ENCODE measurements at places on chromosomes 13 and 19.

- no peak for DNase-seq
These were observed 8.3 kb upstream of the ZNF14 start for GRCh38 chr19:19741184-19741583.

DNA sequence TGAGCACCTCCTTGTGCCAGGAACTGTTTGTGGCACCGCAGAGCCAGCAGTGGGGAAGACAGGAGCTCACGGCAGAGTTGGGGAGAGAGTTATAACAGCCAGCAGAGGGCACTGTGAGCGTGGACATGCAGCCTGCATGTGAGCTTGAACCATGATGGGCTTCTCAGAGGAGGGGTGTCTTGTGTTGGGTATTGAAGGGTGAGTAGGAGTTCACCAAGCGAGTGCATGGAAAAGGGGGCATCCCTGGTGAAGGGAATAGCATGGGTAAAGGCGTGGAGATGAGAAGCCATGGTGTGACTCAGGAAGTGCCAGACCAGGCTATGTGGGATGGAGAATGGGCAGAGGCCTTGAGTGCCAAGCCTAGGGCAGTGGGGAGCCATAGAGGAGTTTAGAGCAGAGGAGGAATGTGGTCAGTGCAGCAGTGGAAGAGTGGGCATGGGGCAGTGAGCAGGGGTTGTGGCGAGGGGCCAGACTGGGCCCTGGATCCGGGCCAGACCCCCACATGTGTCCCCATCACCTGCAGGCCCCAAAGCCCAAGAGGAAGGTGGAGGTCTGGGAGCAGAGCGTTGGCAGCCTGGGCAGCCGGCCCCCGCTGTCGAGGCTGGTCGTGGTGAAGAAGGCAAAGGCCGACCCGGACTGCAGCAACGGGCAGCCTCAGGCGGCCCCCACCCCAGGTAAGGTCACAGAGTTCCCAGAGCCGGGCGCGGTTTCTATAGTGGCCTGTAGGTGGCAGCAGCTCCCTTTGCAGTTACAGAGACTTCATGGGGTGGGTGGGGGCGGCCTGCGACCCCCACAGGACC, 11.8 kb upstream of the SHD start:
- no peak for DNase-seq

DNA sequence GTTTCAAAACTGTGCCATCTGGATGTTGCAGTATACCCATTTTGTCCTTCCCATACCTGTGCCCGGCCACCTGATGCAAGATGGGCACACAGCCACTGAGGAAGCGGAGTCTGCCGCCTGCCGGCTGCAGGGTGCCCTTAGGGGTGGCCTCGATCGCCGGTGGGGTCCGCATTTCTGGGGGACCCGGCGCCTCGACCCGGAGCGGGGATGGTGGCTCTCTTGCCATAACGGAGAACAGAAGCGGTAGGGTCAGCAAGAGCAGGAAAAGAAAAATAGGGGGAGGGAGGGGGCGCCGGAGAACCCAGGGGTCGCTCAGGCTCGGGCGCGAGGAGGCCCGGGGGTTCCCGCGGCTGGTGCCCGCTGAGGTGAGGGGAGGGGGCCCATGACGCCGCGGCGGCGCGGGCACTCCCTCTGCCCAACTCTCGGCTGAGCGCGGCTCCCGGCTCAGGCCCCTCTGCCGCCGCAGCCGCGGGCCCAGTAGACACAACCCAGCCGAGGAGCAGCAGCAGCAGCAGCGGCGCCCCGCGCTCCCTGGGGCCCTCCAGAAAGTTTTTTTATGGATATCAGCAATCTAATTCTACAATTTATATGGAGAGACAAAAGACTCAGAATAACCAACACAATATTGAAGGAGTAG, 13.8 kb upstream of the CYP4F2 start:
- no peak for DNase-seq

DNA sequence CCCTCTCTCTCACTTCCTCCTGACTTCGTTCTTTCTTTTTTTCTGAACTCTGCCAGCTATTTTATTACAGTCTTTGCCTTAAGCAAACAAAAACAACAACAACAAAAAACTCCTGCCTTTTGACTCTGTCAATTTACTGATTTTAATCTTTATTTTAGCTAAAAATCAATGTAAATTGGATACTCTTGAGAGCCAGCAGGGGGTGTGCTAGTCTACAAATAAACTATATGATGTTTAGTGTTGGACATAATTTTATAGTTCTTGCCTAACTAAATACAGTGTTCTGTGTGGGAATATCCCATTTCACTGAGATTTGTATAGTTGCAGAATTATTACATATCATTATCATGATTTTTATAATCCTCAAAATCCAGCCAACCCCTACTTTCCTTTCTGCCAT, 1199.9 kb upstream of the SPRY2 start:
- no peak for DNase-seq

- no peak for DNase-seq
These were observed 277.6 kb upstream of the KLHL1 start for GRCh38 chr13:70385852-70386251.

- DNase-seq = no peak
These were observed 111.9 kb downstream of the KCNRG start for GRCh38 chr13:50126993-50127725.

DNA sequence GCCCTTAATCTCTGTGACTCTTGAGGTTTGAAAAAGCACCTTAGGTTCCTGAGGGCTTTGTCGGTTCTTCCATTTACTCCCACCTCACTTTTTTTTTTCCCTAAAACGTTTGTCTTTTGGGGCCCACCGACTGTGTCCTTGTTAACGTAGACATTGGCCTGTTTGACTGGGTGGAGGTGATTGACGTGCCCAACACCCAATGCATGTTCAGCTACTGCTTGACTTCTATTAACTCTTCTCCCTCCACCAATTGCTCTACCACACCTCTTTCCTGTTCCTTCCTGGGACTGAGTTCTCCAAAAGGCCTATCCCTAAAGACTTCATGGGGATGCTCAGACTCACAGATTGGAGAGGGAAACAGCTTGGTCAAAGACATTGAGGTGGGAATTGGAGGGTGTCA, 17.3 kb downstream of the CKM start:
- DNase-seq = no peak

- DNase-seq = no peak
These were observed 6.4 kb downstream of the KLF16 start for GRCh38 chr19:1856698-1857603.

- no peak for DNase-seq
These were observed 738.3 kb upstream of the GPC6 start for GRCh38 chr13:92488249-92488852.

GRCh38 chr19:15124572-15125231, 17.5 kb downstream of the SYDE1 start:
- no peak for DNase-seq

GRCh38 chr13:59145381-59145780, 1018.3 kb downstream of the DIAPH3 start:
- DNase-seq = no peak

- no peak for DNase-seq
These were observed 2.5 kb downstream of the RABAC1 start for GRCh38 chr19:41956621-41957020.

- DNase-seq = no peak
These were observed 2.1 kb upstream of the NLRP7 start for GRCh38 chr19:54949412-54949811.

- DNase-seq = no peak
These were observed 7.7 kb downstream of the ATP4B start for GRCh38 chr13:113650275-113650674.

GRCh38 chr13:32783067-32783466, 196.8 kb downstream of the PDS5B start:
- no peak for DNase-seq

GRCh38 chr13:102944821-102945220, 99.0 kb downstream of the ERCC5 start:
- no peak for DNase-seq

DNA sequence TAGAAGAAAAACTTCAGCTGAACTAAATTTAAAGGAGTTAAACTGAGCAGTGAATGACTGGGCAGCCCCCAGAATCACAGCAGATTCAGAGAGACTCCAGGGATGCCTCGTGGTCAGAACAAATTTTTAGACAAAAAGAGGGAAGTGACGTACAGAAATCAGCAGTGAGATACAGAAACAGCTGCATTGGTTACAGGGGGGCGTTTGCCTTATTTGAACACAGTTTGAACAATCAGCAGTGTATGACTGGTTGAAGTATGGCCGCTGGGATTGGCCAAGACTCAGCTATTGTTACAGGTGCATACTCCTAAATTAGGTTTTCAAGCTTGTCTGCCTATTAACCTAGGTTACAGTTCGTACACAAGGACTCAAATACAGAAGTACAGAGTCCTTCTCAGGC, 2.2 kb upstream of the SPRYD7 start:
- no peak for DNase-seq

GRCh38 chr13:48126944-48127830, 32.3 kb upstream of the MED4 start:
- no peak for DNase-seq

- no peak for DNase-seq
These were observed 453.5 kb downstream of the TDRD3 start for GRCh38 chr13:60850526-60850925.

DNA sequence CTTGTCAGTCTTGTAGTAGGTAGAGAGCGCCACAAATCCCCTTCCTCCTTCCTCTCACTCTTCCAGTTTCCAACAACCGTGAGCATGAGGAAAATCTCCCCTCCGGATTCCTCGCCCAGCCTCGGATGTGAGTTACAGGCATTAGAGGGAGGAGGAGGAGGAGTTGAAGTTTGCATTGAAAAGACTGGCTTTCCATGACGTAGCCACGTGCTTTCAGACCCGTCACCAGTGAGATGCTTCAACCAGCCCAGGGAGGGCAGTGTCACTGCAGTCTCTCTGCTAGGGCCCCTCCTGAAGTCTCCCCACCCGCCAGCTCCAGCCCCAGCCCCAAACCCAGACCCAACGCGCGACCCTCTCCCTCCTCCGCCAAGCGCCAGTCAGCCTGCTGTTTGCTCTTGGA, 442 bp upstream of the FGF14 start:
- DNase-seq = no peak

GRCh38 chr13:22761709-22762108, 419.1 kb upstream of the SGCG start:
- no peak for DNase-seq

- no peak for DNase-seq
These were observed 2033.9 kb upstream of the PCDH20 start for GRCh38 chr13:63449550-63449949.

GRCh38 chr19:54325631-54326030, 12.7 kb upstream of the LILRA5 start:
- no peak for DNase-seq

GRCh38 chr13:109738298-109738746, 48.1 kb downstream of the IRS2 start:
- no peak for DNase-seq

- DNase-seq = no peak
These were observed 228.5 kb downstream of the ZIC5 start for GRCh38 chr13:99743094-99743493.

- no peak for DNase-seq
These were observed 152.2 kb upstream of the PRR20A start for GRCh38 chr13:56988543-56988942.

- no peak for DNase-seq
These were observed 285.9 kb downstream of the DNAJC15 start for GRCh38 chr13:43309311-43309710.

DNA sequence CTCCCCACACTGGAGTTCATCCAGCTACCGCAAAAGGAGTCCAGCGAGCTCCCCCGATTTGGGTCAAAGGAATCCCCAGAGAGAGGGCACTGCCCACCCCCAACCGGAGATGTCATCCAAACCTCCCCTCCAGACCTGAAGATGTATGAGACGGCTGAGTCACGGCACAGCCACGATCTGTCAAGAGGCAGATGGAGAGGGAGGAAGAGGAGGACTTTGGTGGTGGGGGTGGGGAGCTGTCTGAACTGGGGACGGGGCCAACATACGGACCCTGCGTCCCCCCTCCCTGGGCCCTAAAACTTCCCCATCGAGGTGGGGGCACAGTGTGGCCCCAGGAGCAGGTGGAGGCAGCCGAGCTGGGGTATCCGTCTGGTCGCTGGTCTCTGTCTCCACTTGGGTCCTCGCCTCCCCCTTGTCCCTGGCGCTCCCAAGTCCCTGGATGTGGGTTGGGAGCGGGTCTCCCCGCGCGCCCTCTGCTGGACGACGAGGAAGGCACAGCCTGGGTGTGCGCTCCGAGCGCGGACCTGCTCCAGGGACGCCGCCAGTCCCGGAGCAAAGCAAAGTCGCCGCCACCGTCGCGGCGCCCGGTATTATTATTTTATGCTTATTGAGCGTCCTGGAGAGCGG, 3.8 kb downstream of the PDE4A start:
- DNase-seq = no peak

DNA sequence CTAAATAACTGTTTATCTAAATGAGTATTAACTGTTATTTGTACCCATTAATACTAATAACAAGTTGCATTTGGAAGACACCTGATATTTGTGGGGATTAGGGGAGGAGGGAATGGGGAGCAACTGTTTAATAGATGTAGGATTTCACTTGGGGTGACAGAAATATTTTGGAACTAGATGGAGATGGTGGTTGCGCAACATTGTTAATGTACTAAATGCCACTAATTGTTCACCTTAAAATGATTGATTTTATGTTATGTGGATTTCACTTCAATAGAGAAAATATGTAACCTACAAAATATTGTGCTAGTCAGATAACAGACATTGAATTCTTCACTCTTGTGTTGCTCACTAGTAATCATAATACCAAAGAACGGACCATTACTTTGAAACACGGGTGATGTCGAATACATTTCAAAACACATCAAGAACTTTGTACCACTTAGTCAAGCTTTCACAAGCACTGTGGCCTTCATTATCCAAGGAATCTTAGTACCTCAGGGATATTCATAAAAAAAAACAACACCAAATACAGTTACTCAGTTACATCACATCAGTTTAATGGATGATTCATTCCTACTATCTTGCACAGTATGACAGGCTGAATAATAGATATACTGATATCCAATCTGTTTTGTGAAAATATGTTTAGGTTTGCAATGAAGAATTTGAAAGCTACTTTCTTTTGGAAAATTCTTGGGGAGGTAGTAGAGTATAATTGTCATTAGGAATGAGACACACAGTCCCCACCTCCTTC, 721.8 kb downstream of the PCDH9 start:
- DNase-seq = no peak

DNA sequence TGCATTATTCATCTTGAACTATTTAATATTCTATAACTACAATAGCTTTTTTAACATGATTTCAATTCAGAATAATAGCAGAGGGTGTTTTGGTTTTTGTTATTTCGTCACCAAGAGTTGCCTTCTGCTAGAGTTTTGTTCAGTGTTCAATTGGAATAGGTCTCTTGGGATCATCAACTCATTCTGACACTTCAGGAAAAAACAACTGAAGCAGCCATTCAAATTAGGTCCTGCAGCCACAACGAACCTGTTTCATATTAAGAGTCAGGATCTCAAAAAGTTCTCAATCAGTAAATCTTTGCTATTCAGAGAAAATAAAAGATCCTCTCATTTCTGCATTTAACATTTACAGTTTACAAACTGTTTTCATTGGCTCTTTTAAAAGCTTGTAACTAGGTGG, 2.4 kb upstream of the CHAMP1 start:
- DNase-seq = no peak

GRCh38 chr13:38767506-38768265, 80.8 kb downstream of the FREM2 start:
- no peak for DNase-seq

DNA sequence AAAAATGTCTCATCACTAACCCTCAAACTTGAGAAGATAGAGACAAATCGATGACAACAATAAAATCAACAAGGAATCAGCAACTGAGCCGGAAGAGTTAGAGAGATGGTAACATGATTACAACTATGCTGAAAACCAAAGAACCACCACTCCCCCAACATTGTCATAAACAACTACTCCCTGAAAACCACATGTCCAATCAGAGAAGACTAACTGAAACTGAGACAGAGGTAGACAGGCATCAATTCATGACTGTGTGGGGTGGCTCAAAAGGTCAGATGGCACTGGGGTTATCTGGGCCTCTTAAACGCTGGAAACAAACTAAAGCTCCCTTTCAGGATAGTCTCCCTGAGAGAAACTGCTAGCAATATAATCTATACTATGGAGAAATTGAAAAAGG, 488.8 kb downstream of the KCTD12 start:
- DNase-seq = no peak
